ENCODE measurements at places on chromosomes 6 and 20.

DNA sequence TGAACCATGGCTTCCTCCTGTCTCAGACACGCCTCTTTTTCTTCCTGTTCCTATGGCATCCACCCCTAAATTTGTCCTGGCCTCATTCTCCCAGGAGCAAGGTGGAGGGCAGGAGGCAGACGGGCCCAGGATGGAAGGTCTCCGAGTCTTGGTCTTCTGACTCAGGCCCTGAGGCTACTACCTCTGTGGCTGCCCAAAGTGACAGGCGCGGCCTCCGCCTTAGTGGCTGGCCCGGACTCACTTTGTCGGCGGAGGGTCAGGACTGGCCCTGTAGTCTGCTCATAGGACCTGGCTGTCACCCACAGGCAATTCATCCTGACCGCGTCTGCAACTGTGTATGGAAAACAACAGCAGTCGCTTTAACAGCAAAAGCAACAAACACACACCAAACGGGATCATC lies 263.1 kb upstream of the SUPT3H start:
- no peak for DNase-seq

DNA sequence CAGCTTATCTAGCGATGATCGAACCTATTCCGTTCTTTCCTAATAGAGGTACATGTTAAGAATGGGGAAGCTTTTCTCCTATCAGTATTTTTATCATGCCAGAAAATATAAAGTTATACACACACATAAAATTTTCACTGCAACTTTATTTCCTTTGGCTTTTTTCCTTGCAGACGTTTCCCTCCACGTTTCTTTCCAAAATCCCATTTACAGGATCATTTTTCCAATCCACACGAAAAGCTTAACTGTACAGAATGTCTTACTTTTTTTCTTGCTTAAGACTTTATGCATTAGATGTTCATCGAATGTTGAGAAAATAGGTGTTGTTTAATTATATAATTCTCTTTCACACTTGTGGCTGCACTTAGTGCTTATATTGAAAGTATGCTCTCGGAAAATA lies 62.9 kb upstream of the HDGFL1 start:
- DNase-seq: no peak

- DNase-seq: no peak
Observed at GRCh38 chr6:115443825-115444478, 616.7 kb downstream of the FRK start.

GRCh38 chr20:36613974-36614373 lies 8.4 kb downstream of the RAB5IF start:
- DNase-seq: no peak

GRCh38 chr6:19465760-19466159 lies 371.4 kb upstream of the ID4 start:
- DNase-seq: no peak

DNA sequence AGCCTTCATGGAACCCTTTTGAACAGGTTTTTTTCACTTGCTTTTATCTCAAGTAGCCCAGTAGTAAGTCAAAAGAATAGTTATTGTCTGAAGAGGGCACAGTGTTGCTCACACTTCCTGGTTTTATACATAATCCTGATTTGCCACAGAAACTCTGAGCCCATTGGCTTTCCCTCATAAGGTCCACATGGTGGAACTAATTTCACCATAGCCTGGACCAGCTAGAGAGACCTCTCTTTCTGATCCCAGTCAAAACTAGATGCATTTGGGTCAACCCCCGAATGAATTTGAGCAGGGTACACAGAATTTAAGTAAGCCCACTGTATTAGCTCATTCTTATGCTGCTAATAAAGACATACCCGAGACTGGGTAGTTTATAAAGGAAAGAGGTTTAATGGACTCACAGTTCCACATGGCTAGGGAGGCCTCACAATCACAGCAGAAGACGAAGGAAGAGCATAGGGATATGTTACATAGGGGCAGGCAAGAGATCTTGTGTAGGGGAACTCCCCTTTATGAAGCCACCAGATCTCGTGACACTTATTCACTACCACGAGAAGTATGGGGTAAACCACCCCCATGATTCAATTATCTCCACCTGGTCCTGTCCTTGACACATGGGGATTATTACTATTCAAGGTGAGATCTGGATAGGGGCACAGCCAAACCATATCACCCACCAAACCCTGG lies 6.2 kb downstream of the RWDD2A start:
- DNase-seq: no peak

DNA sequence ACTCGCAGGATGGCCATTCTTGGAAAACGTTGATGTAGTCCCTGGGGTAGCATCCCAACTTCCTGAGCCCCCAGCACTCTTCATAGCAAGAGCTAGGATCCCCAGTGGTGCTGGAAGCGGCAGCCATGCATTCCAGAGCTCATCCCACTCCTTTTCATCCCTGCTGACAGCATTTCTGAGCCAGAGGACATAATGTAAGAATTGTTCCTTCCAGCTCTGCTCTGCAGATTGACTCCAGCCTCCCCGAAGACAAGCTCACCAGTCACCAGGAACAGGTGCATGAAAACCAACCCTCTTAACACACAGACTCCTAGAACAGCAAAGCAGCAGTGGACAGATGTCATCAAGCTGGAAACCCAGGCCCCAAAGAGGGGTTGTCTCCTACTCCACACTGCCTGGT lies 3.8 kb downstream of the SLC13A3 start:
- no peak for DNase-seq

DNA sequence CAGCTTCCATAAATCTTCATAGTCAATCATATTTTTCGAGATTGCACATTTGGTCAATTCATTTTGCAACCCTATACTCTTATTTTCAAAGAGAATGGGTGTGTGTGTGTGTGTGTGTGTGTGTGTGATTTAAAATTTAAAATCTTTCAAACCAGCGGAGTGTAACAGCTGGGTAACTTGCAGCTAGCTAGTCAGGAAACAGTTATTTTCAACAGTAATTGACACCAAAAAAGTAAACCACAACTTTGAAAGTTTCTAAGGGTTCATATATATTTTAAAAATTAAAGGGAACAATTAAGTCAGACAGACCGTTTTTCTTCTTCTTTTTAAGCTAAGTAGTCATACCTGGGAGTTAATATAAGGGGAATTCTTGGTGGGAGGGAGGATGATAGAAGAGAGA lies 57.0 kb downstream of the PRR18 start:
- DNase-seq: no peak

DNA sequence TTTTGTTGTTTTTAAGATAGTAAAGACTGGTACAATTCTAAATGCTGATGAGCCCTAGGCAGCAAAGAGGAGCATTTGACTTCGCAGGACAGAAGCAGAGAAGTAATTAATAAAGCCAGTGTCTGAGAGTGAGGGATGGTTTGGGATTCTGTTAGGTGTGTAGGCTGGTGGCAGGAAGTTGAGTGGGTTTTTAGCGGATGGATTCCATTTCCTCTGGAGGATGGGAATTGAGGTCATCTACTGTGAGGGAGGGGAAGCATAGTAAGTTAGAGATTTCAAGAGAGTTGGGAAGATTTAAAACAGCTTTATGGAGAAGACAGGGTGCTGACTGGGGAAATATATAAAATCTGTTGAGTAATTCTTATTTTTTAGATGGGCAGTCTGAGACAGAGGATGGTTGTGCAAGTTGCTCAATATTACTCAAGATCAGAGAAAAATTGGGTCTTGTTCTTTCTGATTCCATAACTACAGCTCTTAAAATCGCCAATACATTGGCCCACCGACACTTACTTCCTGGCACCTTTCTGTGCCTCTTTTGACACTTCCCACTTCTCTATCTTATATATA lies 48.8 kb downstream of the PRL start:
- no peak for DNase-seq

DNA sequence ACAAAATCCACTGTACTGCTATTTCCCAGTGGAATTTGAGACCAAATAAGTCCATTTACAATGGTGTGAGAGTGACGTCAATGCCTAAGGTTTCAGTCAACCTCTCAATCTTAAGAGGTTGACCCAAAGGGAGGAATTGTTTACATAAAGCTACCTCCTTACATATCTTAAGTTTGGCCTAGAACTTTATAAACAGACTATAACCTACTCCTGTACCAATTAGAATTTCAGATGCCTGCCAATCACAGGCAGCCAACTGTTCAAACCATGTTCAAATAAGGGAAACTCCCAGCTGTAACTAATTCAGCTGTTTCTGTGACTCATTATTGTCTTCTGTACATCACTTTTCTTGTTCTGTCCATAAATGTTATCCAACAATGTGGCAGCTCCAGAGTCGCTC lies 14.5 kb downstream of the LGSN start:
- DNase-seq: no peak

- no peak for DNase-seq
Observed at GRCh38 chr20:58449681-58450221, 60.7 kb downstream of the VAPB start.

DNA sequence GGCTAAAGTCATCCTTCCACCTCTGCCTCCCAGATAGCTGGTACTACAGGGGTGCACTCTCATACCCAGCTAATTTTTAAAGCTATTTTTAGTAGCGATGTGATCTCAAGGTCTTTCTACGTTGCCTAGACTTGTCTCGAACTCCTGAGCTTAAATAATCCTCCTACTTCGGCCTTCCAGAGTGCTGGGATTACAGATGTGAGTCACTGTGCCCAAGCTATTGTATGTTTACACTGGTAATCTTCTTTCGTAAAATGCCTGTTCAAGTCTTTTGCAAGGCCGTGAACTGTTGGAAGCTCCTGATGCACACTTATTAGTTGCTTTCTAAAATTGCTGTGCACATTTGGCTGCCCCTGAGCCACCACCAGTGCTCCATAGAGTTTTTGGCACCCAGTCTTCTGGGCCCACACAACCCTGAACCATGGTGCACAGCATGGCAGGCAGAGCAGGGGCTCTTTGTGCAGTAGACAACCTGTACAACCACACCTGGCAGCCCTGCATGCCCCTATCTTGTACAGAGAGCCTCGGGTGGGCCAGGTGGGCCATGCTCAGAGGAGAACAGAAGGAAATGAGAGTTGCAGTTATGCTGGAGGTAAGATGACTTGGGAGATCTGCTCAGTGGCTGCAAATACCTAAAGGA lies 33.3 kb downstream of the PDRG1 start:
- no peak for DNase-seq

DNA sequence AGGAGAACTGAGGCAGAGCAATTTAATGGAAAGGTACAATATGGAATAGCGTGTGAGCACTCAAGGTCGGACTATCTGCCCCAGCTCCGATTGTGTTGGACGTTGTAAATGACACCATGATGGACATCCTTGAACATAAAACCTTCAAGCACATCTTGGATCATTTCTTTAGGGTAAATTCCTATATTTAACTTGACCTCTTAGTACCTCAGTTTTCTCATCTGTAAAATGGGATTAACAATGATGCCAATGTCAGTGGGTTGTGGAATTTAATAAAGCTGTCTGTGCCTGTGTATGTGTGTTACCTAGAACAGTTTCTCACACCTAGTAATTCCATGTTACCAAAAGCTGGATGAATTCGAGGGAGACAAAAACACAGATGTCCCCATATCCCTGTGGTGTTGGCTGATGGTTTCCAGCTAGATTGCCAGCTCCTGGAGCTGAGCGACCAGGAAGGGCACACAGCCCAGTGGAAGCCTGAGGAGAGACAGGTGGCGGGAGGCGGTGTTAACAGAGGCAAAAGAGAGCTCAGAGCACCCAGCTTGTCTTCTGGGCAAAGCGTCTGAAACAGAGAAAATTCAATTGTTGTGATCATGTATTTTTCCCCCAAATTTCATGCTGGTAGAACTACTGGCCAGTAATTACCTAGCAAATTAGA lies 32.6 kb downstream of the MDFI start:
- no peak for DNase-seq

GRCh38 chr20:431012-431904 lies 23.2 kb downstream of the RBCK1 start:
- no peak for DNase-seq

DNA sequence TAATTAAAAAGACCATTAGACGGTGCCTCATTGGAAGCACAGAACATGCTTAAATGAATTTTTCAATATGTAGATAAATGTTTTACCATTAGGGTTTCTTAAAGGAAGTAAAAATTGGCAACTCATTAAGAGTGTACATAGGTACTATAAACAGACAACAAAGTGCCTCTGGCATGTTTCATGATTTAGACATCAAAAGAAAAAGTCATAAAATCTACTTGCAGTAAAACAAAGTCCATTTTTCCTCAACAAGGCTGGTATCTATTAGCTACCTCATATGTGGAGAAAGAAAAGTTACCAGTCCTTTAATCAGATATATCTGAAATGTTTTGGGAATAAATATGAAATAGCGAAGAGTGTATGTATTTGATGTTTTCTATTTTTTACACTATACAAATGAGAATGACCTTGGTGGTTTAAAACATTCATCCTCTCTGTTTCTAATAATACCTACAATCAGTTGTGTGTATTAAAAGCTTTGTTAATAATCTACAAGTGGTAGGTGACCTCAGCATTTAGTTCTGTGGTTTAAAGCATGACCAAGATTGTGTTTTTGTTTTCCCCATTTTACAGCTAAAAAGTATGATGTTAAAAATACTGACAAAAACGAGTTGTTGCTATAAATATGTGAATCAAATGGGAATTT lies 87.5 kb downstream of the HDGFL1 start:
- DNase-seq: no peak

GRCh38 chr20:7503501-7503900 lies 436.8 kb downstream of the HAO1 start:
- DNase-seq: no peak
